ENCODE measurements at places on chromosomes 4 and X. TPM values are rescaled to one million over a fixed set of nuclear protein-coding genes. Genes with fewer than 3 reads are reported as not detected.

SPACA5 gene
- not detected for total RNA-seq

GAGE1 gene
- not detected for total RNA-seq

GRCh38 chr4:5045097-5045496 lies 6.2 kb upstream of the STK32B start:
- H3K36me3 ChIP-seq = no peaks in the 10 kb centered on the region
- H3K4me1 ChIP-seq = no peaks in the 10 kb centered on the region
- H3K4me3 ChIP-seq = no peak overlapping the region
- peaks cover 8% of the 10 kb centered on the region for H3K27me3 ChIP-seq
- no peak overlapping the region for H3K27ac ChIP-seq
- DNase-seq = no peak

GRCh38 chrX:30513284-30513683 lies 64.3 kb downstream of the TASL start:
- H3K27me3 ChIP-seq = peaks cover 4% of the 10 kb centered on the region
- H3K4me3 ChIP-seq = no peak overlapping the region
- H3K36me3 ChIP-seq = no peaks in the 10 kb centered on the region
- no peaks in the 10 kb centered on the region for H3K4me1 ChIP-seq

TMPRSS11D gene
- not detected for total RNA-seq
